ENCODE measurements at places on chromosomes 11 and 22.

DNA sequence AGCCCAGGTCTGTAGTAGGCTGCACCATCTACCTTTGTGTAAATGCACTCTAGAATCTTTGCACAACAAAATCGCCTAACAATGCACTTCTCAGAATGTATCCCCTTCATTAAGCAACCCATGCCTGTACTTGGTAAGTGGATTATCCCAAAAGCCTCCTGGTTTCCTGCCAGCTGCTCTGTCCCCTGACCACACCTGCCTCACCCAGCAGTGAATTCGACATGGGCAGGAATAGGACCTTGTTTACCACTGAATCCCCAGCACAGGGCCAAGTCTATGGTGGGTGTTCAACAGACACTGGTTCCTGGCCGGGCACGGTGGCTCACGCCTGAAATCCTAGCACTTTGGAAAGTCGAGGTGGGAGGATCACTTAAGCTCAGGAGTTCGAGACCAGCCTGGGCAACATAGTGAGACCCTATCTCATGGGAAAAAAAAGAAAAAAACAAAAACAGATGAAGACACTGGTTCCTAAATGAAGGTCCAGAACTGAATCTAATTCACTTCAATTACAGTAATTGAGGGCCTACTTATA lies 5.1 kb upstream of the SYCE3 start:
- DNase-seq, result no peak

DNA sequence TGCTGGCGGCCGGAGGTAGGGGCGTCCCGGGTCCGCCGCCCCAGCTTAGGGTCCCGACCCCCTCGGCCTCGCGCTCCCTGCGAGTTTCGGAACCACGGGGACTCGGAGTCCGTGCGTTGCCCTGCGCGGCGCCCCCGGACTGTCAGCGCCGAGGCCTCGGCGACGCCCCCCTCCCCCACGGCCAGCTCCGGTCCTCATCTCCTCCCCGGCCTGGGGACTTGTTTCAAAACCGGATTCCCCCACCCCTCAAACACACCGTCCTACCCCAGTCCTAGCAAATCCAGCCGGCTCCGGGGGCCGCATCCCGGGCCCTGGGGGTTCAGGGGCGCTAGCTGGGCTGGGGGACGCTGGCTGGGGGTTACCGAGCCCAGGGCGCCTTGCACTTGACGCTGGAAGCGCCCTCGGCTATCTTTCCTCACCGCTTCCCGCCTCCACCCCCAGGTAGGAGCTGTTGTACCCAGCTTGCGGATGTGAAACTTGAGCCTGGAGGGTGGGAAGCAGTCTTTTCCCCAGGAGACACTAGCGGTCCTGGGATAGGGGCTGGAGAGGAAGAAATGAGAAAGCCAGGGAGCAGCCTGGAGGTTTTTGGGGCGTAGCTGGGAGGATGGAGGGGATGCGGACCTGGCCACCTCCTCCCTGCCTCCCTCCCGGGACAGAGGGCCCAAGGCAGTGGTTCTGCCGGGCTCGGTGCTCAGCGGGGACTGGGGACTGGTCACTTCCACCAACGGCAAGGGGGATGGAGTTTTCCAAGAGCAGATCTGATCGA lies 550 bp downstream of the FBLN1 start:
- no peak for DNase-seq

DNA sequence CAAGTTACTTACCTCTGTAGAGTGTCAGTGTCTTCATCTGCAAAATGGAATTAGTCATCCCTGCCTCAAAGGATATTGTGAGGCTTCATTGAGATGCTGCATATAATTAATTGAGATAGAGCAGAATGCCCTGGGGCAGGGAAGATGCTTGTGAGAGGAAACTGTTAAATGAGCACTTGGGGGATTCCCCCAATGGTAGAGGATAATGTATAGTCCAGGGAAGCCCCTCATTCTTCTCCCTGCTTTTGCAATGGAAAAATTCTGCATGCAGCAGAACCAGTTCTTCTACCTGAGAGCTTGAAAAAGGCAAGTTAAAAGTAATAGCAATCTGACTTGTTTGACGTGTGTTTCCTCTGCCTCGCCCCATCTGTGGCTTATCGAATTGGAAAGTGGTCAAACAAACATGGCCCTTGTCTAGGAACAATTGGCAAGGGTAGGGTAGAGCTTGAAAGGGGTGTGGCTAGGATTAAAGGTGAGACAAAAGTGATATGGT lies 90.9 kb downstream of the NAV2 start:
- DNase-seq, result no peak

DNA sequence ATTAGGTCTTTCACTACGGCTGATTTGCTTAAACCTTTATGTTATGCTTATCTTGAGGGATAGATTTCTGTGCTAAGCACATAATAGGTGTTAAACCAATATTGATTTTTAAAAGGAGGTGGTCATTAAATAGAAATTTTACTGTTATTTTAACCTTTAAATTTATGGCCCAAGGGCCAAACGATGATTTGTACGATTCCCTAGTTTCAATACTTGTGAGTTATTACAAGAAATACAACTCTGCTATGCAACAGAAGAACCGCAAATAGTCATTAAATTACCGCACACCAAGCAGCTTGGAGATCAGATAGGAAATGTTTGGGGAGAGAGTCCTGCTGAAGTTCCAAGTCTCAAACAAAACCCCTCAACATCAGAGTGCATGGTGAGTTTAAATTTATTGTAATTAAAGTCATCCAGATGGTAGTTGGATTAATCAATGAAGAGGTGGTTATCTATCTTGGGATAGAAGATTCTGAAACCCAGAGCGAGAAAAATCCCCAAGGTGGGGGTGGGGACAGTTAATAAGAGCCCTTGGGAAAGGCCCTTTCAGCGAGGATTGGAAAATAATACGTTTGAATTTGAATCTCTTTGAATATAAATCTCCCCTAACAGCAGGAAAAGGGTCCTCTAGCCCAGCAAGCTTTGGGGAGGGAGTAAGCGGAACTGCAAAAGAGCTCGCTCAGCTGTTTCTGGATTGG lies 805 bp upstream of the QSER1 start:
- peak; percentile 13 for DNase-seq

Measured in COR-L47 (cell line).